ENCODE measurements at places on chromosomes 12 and 14. TPM values are rescaled to one million over a fixed set of nuclear protein-coding genes. Genes with fewer than 3 reads are reported as not detected.
A peak's percentile ranks its signal among the peaks of the same experiment; 100 is the strongest.

GRCh38 chr14:99158646-99159165, 113.3 kb downstream of the BCL11B start:
- no peak for DNase-seq

PLCZ1 gene
- polyA plus RNA-seq, result 1.2 TPM

- no peak for DNase-seq
These were observed 112.4 kb upstream of the SLC38A4 start for GRCh38 chr12:46938071-46938678.

CLEC1A gene
- polyA plus RNA-seq, result 4.0 TPM

ASIC1 gene
- 5.9 TPM for polyA plus RNA-seq

GRCh38 chr14:60632777-60633176, 16.5 kb downstream of the SIX1 start:
- DNase-seq, result no peak

LRCOL1 gene
- 5.1 TPM for polyA plus RNA-seq

TSPAN11 gene
- polyA plus RNA-seq, result 5.0 TPM

DNA sequence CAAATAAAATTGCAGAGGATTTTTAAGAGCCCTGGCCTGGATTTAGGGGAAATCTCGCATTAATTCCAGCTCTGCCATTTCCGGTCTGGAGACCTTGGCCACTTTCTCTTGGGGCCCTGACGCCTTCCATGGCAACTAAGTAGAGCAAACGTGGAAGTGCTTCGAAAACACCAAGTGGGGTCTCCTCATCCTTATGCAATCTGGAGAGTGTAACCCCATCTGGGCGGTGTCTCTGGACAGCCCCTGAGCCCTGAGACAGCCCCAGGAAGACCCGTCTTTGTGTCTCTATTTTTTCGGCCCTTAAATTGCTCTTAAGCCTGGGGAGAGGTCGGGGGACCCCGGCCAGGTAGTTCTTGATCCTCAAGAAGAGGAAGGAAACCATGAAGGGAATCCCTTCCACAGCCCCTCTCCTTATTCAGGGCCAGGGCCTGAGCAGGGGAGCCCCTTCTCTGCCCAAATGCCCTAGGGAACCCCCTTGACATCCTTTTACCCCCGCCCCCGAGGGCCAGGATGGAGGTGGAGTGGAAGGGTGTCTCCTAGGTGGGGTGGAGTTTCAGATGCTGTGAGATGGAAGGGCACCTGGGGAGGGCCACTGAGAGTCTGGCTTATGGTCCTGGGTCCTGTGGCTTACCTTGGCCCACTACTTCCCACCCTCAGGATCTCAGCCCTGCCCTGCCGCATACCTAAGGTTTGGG, 17.6 kb upstream of the NR4A1 start:
- DNase-seq, result no peak

GARIN6 gene
- polyA plus RNA-seq, result not detected

- DNase-seq, result no peak
These were observed 41.6 kb downstream of the SMUG1 start for GRCh38 chr12:54147186-54147585.

DNA sequence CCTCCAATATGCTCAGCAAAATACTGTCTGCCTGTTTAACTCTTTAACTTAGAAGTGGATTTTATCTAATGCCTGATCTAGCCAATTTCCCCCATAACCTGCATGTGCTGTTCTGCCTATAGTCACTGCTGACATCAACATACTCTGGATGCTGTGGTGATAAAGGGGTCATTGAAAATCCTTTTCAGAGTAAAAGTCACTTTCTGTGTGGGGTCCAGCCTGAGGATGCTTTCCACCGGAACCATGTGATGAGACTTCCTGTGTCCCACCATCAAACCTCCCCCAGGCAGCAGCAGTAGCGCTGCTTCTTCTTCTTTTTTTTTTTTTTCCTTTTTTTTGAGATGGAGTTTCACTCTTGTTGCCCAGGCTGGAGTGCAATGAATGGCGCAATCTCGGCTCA, 607.0 kb downstream of the BCL11B start:
- DNase-seq, result no peak

RNU4-1 gene
- polyA plus RNA-seq, result not detected

GRCh38 chr14:95964901-95965300, 74.3 kb upstream of the C14orf132 start:
- DNase-seq, result no peak

GRCh38 chr12:78081590-78082314, 251.1 kb downstream of the NAV3 start:
- DNase-seq, result no peak

DNA sequence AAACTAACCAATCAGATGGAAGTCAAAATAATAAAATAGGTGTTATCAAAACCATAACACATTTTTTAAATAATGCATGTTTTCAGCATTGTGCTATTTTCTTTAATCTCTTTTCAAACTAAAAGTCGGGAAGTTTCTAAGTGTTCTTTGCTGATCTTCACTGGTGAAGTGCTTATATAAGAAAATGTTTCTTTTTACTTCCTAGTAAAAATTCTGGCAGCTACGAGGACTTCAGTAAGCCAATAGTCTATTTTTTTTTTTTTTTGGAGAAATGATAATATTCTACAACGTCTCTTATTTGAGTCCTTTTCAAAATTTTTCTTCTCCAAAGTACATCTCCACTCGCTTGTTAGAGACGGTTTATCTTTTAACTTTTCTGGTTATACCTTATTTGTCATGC, 448.0 kb downstream of the SLC6A15 start:
- no peak for DNase-seq

GRCh38 chr12:6618483-6619225, 11.5 kb upstream of the CHD4 start:
- no peak for DNase-seq

- no peak for DNase-seq
These were observed 11.4 kb upstream of the CYP46A1 start for GRCh38 chr14:99672506-99673304.

GRCh38 chr12:126534495-126534894, 1469.3 kb downstream of the AACS start:
- no peak for DNase-seq

TMEM253 gene
- polyA plus RNA-seq, result 1.0 TPM

DNA sequence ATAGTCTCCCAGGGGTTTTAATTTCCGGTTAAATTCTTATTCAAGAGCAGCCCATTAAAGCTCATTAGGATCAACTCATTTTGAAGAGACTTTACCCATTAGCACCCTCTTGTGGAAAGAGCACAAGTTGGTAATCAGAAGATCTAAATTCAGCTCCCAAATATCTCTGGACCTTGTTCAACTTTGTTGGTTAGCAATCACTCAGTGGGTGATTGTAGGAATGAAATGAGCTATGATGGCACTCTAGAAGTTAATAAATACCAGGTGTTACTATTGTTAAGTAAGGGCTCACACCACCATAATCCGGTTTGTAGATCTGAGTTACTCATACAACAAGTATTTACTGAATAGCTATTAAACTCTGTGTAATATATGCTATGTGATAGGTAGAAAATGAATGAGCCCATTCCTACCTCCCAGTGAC, 42.9 kb downstream of the TRIP11 start:
- DNase-seq, result peak; percentile 40

GRCh38 chr12:56029666-56030293, 8.9 kb downstream of the IKZF4 start:
- DNase-seq, result no peak

- DNase-seq, result no peak
These were observed 46.5 kb upstream of the GALNT9 start for GRCh38 chr12:132375747-132376463.

DNA sequence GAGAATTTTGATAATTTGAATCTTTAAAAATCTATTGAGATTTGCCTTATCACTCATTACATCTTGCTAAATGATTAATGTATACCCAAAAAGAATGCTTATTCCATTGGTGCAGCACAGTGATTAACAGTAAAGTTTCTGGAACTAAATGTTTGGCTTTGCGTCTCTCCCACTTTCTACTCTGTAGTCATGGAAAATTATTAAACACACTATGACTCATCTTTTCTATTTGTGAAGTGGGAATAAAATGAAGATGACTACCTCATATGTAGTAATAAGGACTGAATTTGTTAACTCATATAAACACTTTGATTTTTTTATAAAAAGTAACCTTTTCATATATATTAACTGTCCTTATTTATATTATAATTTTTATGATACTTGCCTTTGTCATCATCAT, 118.1 kb downstream of the RERGL start:
- no peak for DNase-seq

- no peak for DNase-seq
These were observed 83.7 kb downstream of the TNFAIP2 start for GRCh38 chr14:103206836-103207387.

DNA sequence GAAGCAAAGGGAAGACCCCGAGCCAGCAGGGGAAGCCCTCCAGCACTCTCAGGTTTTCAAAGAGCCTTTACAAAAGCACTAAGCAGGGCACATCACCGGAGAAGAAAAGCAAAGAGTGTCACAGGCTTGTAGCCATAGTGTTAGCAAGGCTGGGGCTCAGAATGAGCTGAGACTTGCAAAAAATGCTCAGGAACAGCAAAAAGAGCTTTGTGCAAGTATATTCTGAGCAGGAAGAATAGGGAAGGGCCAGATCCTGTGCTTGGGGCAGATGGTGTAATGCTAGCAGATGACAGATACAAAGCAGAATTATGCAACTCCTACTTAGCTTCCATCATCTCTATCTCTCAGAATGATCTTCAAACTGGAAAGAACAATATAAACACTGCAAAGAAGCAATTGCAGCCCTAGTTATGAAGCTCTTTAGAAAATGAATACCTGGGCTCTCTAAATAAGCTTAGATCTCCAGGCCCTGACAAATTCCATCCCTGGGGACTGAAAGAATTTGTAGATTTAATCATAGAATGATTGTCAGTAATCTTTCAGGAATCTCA, 23.7 kb upstream of the PARP11 start:
- no peak for DNase-seq

DNA sequence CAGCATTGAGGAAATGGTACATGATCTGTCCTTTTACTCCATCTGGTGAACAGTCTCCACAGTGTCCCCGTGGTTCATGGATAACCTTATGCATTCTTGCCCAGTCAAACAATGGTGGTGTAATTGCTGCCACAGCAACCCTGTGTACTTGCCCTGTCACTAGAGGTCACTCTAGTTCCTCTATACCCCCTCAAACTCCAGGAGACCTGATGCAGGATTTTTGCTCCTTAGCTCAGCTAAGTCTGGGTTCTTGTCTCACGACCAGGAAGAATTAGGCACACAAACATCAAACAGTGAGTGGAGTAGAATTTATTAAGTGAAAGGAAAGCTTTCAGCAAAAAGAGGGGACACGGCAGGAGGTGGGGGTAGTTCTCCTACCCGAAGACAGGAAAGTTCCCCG, 24.7 kb upstream of the EEA1 start:
- DNase-seq, result no peak

DNA sequence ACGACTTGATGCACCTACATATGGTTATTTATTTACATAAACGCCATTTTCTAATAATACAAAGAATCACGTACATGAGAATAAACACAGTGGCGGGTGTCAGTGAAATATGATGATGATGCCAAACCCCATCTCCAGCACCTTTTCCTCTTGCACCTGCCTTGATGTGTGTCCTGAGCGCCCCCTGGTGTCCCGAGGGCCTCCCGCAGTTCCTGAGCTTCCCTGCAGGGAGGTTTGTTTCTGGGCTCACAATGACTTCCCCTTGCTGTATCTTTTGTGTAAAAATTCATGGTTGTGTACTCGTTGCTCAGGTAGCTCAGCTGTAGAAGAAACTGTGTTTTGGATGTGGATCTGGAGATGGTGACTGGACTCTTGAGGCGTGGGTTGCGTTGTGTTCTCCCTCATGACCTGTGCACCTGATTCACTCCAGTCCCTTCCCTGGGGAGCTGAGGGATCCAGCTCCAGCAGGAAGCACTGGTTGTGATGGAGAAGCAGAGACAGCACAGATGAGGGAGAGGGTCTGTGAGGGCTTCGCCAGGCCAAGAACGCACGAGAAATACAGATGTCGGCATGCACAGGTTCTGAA, 1037.8 kb downstream of the TMEM121 start:
- DNase-seq, result no peak
